ENCODE measurements at places on chromosomes 16 and 17.

GRCh38 chr16:3363793-3364192 is 8.1 kb downstream of the OR2C1 start:
- DNase-seq = no peak

- DNase-seq = no peak
Observed at GRCh38 chr17:37671028-37671823, 28.0 kb upstream of the DDX52 start.

DNA sequence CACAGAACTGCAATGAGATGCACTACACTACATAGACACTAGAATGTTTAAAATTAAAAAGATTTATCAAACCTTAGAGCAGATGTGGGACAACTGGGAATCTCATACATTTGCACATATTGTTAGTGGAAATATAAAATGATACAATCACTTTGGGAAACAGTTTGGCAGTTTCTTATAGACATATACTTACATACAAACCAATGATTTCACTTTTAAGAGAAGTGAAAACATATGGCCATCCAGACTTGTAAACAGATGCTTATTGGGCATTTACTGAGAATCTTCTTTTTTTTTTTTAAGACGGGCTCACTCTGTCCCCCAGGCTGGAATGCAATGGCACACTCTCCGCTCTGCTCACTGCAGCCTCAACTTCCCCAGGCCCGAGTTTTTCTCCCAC is 50.1 kb downstream of the AXIN2 start:
- no peak for DNase-seq

DNA sequence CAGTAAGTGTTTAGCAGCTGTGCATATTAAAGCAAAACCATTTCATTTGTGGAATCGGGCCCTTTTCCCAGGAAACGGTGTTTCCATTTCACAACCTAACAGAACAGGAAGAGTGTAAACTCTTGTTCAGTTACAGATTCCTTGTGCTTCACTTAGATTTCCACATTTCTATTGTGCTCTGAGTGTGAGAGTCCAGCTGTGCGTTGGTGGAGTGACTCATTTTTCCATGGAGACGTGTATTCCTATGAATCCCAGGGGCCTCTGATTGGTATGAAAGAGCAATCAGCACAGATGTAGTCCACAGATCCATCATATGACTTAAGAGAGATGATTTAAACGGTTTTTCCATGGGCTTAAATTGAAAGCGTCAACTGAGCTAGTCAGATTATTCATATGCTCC is 13.3 kb upstream of the CAVIN1 start:
- no peak for DNase-seq

- DNase-seq = no peak
Observed at GRCh38 chr17:75589919-75590303, 2.3 kb downstream of the MYO15B start.

DNA sequence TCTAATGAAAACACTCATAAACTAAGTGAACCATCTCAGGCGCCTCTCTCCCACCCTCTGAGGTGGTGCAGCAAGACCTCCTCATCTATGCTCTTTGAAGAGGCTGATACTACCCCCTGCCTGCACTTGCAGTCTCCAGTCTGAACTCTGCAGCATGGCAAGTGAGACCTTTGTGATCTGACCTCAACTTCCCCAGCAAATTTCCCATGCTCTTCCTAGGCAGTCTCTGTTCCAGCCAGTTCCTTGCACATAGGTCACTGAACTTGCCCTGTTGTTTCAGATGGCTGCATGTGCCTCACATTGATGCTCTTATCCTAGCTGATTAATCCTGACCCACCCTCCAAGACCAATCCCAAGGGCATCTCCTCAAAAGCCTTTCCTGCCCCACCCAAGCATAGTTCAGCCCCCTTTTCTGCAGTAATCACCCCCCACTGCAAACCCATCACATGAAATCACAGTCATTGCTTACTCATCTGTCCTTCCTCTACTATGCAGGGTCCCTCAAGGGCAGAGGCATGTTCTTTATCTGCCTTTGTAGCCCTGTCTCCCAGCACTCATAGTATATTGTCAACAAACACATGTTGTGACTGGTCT is 42.0 kb downstream of the TBX21 start:
- DNase-seq = no peak

- no peak for DNase-seq
Observed at GRCh38 chr16:19639986-19640421, 78.0 kb downstream of the KNOP1 start.

DNA sequence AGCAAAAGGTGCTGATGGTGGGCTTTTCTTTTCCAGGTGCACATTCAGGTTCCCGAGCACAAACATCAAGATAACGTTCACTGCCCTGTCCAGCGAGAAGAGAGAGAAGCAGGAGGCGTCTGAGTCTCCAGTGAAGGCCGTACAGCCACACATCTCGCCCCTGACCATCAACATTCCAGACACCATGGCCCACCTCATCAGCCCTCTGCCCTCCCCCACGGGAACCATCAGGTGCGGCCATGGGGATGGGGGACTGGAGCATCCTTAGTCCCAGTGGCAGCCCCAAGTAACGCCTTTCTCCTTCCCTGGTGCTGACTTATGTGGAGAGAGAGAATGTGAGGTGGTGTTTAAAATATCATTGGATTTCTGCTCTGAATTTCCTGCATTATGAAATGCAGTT is 43.8 kb downstream of the FOXK2 start:
- no peak for DNase-seq

DNA sequence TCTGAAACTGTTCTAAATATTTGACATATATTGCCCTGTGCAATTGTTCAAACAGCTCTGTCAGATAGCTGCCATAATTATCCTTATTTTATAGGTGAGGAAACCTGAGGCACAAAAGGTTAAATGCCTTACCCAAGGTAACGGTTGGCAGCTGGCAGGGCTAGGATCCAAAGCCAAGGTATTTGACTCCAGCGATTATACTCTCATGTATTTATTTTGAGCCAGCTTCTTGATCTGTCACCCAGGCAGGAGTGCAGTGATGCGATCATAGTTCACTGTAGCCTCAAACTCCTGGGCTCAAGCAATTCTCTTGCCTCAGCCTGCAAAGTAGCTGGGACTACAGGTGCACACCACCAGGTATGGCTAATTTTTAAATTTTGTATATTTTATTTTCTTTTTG is 7.2 kb downstream of the ENO3 start:
- DNase-seq = no peak

GRCh38 chr16:450785-451512 is 25.5 kb downstream of the RAB11FIP3 start:
- no peak for DNase-seq

GRCh38 chr16:608019-608418 is 18.2 kb downstream of the RAB40C start:
- DNase-seq = no peak

DNA sequence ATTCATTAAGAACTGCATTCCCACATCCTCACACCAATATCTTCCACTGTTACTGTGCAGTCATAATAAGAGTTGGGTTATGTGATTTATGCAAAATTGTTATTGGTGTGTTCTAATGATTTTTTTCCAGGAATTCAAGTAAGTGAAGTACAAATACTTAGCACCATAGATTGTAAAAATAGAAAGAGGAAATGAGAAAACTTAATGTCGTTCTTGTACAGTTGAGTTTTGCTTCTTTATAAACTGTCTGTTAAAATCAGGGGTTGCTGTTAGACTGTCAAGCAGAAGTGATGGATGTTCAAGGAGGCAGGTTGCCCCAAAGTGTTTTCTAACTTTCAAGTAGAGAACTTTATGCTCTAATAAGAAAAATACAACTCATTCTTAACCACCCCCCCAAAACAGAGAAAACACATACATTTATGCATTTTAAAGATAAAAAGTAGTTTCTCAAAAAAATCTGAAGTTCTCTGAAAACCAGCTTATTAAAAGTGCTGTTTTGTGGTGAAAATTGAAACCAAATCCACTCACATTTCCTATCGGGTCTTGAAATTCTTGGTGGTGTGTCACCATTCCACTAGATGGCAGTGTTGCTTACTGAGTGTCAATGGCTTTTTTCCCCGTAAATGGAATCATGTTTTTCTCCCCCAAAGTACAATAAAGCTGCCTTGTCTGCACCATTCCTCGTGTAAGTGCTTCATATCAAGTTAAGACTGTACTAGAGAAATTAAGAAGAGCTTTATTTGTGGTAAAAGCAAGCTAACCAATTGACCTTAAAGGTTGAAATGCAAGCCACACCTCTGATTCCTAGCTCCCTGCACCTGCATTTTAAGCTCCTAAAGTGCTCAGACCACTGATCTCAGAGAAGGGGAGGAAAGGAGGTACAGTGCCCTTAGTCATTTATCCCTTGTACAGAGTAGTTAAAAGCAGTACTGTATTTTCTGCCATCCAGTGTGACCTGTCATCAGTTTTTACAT is 4.7 kb upstream of the IGSF6 start:
- no peak for DNase-seq

DNA sequence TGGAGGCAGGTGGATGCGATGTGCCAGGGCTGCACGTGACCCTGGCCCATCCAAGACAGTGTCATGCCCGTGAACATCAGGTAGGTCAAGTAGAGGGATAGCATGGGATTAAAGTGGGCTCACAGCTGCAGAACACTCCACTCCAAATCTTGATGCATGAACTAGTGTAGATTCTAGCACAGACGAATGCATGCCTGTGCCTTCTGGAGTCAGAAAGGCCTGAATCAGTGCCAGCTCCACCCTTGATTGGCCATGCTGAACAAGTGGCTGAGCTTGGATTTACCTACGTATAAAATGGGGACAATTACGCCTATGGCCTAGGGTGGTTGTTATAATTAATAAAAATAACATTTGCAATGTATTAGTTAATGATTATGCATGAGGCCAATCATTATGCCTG is 10.6 kb downstream of the IRX3 start:
- no peak for DNase-seq

Measured in tibial nerve (tissue), 4 donors.